ENCODE measurements at places on chromosomes 5 and 9.

DNA sequence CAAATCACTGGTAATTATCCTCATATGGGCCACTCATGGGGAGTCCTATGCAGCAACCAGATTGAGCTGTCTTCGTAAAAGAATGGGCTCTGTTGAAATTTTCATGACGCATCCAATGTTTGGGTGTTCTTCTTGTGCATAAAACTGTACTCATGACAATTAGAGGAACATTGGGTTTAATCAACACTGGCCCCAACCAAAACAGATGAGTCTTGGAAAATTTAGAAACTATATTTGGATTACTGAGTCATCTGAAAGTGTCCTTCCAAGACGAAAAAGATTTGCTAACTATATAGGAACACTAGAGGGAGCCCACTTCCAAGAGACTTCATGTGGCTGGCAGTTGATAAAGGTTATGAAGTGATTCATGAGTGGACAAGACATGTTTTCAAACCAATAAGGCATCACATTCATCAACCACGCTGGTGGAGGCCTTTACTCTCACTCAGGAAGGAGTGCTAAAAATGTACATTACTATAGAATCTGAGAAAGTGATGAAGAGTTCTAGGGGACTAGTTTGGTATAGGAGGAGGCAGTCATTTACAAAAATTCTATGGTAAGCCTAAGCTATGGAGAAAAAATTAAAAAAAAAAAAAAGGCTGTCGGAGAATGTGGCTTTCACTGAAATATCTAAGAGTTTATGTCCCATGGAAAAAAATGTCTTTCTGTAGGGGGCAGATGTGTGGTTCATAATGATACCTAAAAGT is 313.5 kb downstream of the PRDM9 start:
- no peak for DNase-seq

DNA sequence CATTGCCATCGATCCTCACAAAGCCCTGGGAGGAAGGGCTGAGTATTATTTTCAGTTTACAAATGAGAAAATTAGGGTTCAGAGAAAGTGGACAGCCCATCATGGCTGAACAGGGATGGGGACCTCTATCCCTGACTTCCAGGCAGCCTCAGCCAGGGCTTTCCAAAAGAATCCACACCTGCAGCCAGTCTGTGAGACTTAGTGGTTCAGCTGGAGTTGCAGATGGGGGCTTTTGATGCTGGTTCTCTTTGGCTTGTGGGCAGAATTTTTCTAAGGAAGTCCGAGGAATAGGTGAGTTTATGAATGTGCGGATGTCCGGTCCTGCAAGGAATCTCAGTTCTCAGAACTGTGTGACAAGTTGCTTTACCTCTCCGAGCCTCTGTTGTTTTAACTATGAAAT is 138.1 kb downstream of the RGS3 start:
- DNase-seq, result no peak

- DNase-seq, result no peak
Measured at GRCh38 chr9:29285818-29286217, 1712.5 kb upstream of the C9orf72 start.

DNA sequence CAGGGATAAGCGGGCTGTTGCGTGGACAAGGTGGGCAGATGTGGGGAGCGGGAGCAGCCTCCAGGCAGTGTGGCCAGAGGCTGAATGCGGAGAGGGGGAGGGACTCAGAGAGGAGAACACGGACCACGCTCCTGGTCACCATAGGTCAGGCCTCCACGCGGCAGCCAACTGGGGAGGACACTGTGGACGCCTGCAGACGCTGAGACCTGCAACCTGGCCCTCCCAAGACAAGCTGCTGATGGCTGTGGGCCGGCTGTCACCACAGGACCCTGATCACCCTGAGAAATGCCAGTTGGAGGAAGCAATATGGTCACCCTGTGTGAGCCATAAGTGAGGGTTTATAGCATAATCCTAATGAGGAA is 16.8 kb downstream of the LPCAT1 start:
- no peak for DNase-seq

- DNase-seq, result peak; percentile 9
Measured at GRCh38 chr9:36486329-36486932, 86.3 kb upstream of the MELK start.

DNA sequence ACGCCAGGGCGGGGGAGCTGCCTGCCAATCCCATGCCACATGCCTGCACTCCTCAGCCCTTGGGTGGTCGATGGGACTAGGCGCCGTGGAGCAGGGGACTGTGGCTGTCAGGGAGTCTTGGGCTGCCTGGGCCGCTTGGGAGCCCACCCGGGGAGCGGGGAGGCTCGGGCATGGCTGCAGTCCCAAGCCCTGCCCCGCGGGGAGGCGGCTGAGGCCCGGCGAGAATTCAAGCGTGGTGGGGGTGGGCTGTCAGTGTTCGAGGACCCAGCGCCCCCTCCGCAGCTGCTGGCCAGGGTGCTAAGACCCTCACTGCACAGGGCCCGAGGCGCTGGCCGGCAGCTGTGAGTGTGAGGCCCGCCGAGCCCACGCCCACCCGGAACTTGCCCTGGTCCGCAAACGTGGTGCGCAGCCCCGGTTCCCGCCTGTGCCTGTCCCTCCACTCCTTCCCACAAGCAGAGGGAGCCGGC is 83.2 kb upstream of the DMRTA1 start:
- no peak for DNase-seq

DNA sequence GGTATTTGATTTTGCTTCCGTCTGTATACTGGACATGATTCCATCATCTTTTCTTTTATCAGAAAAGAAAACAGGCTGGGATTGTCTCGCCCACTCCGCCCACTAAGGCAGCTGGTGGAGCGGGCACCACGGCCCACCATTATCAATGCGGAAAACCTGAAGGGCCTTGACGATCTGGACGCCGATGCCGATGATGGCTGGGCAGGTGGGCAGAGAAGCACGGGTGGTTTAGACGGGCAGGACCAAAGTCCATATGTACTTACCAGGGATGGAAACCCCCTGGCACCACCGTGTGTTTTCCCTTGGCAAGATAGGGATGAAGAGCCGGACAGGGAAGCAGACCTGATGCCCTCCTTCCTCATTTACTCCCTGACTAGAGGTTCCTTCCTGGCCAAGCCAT is 53.7 kb downstream of the PRRC2B start:
- DNase-seq, result no peak

DNA sequence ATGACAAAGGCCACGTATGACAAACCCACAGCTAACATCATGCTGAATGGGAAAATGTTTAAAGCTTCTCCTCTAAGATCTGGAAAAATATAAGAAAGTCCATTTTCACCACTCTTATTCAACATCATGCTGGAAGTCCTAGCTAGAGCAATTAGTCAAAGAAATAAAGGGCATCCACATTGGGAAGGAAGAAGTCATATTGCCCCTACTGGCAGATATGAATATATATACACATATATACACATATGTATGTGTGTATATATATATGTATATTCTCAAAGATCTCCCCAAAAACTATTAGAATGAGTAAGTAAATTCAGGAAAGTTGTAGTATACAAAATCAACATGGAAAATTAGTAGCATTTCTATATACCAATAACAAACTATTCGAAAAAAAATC is 17.1 kb downstream of the APBA1 start:
- no peak for DNase-seq

DNA sequence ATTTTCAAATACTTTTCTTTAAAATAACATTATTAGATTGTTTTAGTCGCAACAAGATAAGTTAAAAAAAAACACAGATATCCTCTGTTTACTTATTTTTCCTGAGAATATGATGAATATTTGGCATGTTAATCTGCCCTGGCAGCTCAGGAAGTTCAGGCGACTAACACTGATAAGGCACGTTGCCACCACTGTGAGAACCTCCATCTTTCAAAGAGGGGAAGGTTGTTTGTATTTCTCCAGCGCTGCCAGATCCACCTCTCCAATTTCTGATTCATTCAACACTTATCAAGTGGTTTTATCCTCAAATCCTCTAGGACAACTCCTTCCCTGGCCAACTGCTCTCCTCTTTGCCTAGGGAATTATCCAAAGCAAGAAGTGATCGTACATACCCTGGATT is 21.8 kb downstream of the CTNNAL1 start:
- DNase-seq, result no peak

DNA sequence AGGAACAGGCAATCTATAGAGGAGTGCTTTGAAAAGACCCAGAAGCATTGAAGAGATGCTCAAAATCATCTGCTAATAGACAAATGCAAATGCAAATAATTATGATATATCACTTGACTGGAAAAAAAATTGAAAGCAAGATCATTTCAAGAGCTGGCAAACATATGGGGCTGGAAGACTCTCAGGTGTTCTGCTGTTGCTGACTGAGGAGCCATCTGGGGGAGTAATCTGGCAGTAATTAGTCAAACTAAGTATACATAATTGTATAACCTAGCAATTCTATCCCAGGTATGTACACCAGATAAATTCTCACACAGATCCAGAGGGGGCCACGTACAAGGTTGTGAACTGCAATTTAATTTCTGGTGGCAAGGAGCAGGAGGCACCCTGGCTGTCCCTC is 4.6 kb upstream of the HMHB1 start:
- DNase-seq, result no peak

GRCh38 chr5:172266071-172266675 is 17.4 kb downstream of the UBTD2 start:
- no peak for DNase-seq

DNA sequence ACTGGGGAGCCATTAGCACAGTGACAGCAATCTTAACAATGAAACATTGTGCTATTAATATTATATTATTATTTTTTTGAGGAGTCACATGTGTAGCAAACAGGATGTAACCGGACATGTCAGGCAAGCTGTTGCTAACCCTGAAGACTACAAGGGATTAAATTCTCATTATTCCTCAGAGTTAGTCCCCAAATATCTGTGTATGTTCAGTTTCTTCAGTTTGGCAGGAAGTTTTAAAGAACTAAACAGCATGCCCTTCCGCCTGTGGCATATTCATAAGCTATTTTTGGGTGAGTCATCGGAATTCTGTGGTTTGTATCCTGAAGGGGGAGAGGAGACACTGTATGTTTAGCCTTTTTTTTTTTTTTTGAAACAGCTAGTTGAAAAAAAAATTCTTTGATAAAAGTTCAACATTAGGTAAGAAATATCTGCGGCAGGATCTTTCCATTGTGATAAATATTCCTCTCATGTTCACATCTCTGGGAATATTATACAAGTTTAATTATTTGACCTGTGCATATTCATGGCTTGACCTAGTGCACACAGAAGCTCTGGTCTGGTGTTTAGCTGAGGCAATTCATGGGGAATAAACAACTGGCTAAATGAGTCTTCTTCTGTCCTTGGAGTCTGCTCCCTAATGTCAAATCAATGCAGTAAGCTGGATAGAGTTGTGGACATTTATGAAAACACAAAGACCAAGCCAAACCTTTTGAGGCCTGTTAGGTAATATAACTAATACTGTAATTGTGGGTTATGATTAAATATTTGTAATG is 202.7 kb upstream of the CDKN2B start:
- DNase-seq, result no peak

GRCh38 chr9:110016340-110016739 is 191.6 kb downstream of the C9orf152 start:
- DNase-seq, result no peak

GRCh38 chr5:175814691-175815090 is 56.7 kb upstream of the CPLX2 start:
- DNase-seq, result no peak

DNA sequence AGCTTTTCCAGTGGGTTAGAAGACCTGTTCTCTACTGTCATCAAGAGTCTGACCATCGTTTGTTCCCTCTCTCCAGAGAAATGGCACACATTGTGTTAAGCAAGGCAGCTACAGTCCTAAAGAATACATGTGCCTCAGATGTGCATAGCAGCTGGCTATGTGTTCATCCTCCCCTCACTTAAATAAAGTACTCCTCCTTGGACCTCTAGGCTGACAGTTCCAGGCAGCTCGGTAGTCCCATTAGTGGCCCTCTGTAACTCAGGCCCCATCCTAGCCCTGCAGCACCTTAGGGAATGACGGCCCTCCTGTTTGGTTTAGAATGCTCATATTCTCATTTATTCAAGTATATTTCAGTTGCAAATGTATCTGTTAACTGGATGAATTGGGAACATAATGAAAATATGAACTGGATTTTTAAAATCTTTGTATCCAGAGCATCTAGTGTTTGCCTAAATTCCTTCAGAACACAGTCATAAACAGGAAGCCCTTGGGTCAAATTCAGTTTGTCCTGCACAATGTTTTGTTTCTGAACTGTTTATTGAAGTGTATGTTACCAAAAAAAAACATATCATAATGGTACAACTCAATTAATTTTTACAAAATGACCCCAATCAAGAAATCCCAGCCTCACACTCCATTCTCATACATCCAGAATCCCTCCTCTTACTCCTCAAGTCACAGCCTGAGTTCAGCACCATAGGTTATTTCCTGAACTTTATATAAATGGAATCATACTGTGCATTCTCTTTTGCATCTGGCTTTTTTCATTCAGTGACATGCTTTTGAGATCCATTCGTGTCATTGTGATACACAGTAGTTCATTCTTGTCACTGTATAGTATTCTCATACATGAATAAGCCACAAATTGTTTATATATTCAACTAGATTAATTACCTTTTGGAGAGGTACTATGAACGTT is 1.6 kb upstream of the ASPN start:
- DNase-seq, result no peak

DNA sequence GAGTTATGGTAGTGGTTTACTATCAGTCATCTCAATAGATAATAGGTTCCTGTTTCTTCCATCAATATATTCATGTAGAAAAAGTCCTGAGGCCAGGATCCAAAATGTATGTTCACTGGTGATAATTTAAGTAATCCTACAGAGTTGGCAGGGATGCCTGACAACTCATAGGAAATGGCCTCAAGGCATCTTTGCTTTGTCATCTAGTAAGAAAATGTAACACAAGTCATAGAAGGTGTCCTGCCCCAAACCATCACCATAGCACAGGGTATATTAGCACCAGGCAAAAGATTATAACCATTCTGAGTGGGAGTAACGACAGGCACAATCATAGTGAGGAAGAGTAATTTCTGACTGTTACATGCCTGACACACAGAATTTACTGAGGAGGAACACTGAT is 257.0 kb downstream of the TMEM167A start:
- DNase-seq, result no peak

- DNase-seq, result no peak
Measured at GRCh38 chr5:111737716-111738115, 19.3 kb downstream of the NREP start.

DNA sequence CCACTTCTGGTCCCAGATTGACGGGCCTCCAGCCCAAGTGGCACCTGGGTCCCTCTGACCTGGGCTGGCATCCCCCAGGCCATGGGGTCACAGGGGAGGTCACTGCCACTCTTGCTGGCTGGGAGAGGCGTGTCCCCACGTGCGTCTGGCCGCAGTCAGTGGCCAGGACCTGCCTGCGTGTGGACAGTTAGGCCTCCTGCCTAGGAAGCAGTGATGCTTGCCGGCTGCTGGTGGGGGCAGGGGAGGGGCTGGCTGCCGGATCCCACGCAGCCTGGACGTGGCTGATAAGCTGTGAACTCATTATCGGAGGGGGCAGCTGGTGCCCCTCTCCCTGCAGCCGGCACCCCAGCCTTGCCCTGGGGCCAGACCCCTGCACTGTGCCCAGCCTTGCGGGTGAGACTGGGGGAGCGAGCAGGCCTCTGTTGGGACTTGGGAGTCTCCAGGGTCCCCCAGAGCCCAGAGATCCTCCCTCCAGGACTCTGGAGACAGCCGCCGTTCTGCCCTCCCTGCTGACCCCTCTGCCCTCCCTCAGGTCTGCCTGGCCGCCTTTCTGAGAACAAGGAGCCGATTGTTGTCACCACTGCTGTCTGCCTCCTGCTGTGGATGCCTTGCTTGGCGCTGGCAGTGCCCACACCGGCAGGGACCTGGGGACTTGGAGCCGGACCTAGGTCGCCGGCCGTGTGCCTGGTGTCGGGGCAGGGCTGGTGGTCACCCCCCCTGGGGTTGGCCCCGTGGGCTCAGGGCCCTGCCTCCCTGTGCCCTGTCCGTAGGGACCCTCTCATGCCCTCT is 12.3 kb downstream of the RXRA start:
- DNase-seq, result peak; percentile 94

GRCh38 chr5:120655828-120656435 is 191.8 kb downstream of the PRR16 start:
- peak; percentile 11 for DNase-seq
